ENCODE measurements at places on chromosomes 5 and 9.

GRCh38 chr5:172714491-172715420, 56.2 kb downstream of the DUSP1 start:
- DNase-seq = peak; percentile 55

GRCh38 chr5:132437604-132438266, 52.8 kb downstream of the IRF1 start:
- peak; percentile 78 for DNase-seq

DNA sequence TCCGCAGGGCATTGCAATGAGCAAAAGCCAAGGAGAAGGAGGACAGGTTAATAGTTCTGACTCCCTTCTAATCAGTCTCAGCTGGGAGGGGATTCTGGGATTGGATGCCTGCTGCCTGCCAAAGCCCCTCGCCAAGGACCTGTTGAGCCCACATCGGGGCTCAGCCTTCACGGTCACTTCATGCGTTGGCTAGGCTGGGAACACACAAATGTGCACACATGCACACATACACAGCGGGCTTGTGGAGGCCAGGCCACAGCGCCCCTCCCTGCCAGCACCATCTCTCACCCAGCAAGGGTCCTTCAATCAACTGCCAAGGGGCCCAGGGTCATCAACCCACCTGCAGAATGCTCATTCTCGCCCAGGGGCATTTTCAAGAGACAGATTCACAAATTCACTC, 113.9 kb downstream of the C5orf15 start:
- no peak for DNase-seq

DNA sequence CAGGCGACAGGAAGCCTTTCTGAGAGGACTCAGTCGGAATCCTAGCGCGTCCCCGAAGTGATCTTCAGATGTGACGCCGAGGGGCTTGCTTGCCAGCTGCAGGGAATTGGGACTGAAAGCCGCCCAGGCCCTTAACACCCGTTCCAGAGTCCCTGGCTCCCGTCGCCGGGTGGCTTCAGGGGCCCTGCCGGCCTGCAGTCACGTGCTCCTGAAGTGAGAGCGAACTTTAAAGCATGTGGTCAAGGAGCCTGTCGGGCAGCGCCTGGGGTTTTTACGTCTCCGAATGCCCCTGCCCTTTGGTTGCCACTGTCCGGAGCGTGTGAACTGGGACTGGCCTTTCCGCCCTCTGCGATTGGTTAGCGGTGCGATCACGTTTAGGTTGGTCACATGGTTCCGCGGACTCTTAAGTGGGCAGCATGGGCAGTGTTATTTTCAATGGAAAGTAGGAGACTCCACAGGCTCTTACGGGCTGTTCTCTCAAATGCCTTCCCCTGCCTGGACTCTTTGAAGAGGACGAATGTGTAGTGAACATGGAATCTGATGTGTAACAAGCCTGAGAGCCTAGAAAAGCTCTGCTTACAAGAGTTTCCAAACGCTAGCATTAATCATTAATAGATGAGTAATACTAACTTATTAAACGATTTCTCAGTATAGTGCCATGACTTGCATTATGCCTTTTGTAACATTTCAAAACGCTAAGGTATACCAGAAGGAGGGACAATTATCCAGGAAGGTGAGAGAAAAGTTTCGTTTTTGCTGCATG, 1.9 kb downstream of the VLDLR start:
- no peak for DNase-seq

GRCh38 chr9:28930766-28931165, 1357.5 kb upstream of the C9orf72 start:
- DNase-seq = no peak

DNA sequence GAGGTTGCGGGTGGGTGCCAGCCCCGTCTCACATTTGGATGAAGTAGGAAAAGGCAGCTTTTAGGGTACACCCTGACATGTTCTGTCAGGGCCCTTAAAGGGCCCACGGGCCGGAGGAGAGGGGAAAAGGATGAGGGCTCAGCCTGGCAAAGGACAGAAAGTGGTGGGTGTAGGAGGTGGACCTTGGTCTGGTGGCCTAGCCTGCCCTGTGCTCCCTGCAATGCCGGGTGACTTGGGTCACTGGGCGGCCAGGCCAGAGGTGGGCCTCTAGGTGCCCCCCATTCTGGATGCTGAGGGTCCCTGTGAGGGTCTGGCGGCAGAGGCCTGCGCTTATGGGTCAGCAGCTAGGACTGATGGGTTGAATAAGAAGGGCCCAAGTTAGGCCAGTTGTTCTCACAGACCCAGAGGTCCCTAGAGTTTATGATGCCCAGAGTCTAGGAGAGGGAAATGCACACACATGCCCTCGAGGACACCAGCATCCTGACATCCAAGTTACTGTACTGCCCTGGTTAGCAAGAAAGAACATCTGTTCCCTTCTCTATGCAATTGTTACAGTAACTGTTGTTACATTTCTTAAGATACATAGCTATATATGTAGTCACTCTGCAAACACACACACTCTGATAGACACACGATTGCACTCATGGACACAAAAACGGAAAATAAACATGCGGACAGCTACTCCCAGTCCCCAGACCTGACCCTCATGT, 12.5 kb downstream of the TRIM7 start:
- DNase-seq = no peak

GRCh38 chr5:87079219-87079618, 188.5 kb upstream of the RASA1 start:
- DNase-seq = no peak

GRCh38 chr5:158086856-158087255, 227.9 kb upstream of the CLINT1 start:
- no peak for DNase-seq

All from erythroblast (primary cell).